Chondrocyte (in vitro differentiated cells): ENCODE measurements at places on chromosomes 7 and 10.

- DNase-seq, result no peak
These were observed 13.0 kb upstream of the ADAMTS14 start for GRCh38 chr10:70659306-70659705.

DNA sequence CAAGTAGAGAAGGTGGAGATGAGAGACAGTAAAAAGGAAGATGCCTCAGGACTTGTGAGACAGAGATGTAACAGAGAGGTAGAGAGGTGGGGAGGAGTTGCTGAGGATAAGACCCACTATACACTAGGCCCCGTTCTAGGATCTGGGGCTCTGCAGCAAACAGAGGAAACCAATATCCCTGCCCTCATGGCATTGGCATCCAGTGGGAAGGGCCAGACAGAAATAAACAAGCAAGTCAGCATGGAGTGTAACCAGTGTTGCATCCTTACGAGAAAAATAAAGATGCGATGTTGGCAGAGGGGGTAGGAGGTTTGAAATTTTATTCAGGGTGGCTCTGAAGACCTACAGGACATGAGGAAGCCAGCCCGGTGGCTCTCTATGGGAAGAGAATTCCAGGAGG, 22.0 kb upstream of the EEPD1 start:
- no peak for DNase-seq

DNA sequence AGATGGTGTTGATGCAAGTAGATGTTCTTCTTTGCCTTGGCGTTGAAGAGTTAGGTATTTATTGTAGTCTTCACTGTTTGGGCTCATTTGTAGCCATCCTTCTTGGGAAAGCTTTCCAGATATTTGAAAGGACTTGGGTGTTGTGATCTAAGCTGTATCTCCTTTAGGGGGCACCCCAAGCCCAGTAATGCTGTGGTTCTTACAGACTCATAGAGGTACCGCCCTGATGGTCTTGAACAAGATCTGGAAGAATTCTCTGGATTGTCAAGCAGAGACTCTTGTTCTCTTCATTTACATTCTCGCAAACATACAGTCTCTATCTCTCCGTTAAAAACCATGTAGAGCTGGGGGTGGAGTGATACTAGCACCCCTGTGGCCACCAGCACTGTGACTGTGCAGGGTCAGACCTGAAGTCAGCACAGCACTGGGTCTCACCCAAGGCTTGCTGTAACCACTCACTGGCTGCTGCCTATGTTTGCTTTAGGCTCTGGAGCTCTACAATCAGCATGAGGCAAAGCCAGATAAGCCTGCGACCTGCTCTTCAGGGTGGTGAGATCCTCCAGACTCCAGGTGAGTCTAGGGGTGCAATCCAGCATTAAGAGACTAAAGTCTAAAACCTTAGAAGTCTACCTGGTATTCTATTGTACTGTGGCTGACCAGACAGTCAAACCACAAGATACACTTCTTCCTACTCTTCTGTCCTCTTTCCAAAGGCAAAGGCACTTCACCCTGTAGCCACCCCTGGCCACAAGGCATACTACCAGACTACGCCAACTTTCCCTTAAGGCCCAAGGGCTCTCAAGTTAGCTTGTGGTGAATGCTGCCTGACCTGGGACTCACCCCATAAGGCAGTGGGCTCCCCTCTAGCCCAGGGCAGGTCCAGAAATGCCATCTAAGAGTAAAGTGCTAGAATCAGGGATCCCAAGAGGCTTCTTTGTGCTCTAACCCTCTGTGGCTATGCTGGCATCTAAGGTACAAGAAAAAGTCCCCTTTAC, 209.7 kb upstream of the TMEM196 start:
- no peak for DNase-seq

DNA sequence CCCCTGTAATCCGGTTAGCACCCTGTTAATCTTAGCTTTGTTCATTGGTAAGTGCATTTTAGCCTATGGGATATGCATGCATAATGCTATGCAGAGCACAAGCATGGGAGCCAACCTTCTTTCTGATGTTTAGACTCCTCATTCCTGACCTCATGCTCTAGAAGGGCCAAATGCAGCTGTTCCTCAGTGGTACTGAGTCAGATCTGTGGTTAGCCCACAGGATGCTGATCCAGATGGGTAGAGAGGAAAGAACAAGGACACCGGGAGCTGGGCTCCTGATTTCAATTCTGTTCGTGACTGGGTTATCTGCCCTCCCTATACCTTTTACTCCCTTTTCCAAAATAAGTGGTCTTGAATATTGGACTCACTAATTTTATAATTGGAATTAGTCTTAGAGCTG, 31.7 kb upstream of the C10orf90 start:
- DNase-seq, result no peak

DNA sequence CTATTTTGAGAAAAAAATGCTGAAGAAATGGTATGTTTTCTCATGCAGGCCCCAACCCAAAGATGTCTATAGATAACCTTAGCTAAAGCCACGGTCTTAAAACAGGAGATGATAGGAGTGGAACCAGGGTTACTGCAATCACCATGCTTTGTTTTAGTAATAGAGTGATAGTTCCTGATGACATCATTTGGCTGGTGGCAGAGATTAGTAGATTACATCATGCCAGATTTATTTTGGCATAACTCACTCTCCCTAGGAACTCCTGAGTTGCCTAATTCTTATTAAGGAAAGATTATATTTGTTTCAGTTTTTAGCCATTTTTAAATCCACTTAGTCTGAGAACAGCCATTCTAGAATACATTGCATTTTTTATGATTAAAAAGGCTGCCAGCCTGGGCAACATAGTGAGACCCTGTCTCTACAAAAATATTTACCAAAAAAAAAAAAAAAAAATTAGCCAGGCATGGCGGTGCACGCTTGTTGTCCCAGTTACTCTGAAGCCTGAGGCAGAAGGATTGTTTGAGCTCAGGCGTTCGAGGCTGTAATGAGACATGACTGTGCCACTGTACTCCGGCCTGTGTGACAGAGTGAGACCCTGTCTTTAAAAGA, 17.8 kb downstream of the ENO4 start:
- DNase-seq, result no peak

DNA sequence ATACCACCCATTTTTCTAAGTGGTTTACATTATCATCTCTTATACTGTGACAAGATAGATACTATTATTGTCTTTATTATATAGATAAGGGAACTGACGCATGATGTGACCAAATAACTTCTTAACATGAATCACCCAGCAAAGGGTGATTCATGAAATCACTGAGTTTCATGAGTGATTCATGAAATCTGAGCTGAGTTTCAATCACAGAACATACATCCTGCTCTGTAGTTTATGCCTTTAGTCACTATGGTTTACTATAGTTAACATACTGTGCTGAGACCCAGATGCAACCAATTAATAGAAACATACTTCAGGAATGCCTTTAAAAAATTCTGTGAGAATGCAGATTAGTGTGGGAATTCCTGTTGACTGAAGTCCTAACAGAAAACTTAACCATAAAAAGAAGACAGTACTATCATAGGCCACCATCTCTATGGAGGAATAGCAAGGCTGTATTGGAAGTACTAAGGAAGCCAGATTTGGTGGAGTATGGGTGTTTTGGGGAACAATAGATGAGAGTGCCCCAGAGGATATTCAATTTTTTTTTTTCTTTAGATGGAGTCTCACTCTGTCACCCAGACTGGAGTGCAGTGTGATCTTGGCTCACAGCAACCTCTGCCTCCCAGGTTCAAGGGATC, 43.1 kb upstream of the SEMA3A start:
- no peak for DNase-seq

DNA sequence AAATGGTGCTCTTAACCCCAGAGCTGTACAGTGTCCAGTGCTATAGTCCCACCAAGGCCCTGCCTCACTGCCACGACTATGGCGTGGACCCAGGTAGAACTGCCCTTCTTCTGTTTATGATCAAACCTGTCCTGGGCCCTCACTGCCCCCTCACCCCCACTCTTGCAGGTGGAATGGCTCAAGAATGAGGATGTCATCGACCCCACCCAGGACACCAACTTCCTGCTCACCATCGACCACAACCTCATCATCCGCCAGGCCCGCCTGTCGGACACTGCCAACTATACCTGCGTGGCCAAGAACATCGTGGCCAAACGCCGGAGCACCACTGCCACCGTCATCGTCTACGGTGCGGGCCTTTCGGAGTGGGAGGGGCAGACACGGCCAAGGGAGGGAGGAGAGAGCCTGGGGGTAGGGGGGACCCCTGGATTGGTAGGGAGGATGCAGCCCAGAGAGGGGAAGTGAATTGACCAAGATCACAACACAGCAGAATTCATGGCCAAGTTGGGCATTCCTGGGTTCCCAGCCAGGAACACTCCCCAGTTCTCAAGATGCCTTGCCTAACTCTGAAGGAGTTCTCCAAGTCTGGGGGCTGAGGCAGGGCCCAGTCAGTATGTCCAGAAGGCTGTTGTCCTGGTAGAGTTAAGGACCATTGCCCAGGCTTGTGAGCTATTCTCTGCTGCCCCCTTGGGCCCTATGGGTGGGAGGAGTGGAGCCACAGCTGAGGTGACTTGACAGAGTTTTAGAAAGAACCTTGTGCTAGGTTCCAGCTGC, 32.4 kb upstream of the SLC29A3 start:
- DNase-seq, result no peak

DNA sequence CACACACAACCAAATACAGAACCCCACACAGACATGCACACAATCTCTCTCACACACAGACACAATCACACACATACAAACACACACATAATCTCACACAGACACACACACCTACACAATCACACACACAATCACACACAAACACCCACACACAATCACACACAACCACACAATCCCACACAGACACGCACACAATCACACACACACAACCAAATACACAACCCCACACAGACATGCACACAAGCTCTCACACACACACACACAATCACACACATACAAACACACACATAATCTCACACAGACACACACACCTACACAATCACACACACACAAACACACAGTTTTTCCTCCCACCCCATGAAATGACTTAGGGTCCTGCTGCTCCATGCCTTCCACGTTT, 160.4 kb upstream of the PFKP start:
- no peak for DNase-seq

DNA sequence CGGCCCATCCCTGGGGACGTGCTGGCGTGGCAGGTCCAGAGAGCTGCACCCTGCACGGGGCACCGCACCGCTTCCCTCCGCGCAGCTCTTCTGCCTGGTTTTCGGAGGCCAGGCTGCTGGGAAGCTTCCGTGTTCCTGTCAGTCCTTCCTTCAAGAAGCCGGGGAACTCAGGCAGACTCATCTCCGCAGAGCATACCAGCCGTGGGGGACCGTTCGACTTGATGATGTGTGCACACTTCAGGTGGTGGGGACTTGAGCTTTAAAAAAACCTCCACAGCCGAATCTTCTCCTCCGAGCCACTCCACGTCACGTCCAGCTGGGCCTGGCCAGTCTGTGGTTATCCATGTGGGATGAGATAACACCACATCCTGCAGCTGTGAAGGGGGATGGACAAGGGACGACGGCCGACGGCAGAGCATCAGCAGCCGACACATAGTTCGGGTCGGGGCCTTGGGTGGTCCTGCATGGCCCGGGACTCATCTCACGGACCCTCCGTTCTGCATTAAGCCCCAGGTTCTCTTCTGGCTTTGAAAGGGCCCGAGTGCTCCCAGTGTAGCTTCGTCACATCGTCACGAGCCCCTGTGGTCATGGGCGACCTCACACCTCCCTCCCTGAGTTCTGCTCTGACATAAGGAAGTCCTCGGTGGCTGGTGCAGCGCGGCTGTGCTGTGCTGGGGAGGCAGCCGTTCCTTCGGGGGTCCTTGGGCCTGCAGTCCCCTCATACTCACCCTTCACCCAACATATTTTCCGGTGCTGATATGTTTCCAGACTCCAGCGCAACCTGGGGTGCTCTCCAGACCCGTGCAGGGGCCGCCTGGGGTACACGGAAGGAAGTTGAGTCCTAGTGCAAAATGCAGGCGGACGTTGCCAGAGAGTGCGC, 4.5 kb upstream of the BHLHA15 start:
- peak; percentile 75 for DNase-seq
